Lung microvascular endothelial cell (primary cell): ENCODE measurements at places on chromosomes 2 and 18.

- DNase-seq: no peak
These were observed 32.6 kb upstream of the CPS1 start for GRCh38 chr2:210523650-210524289.

GRCh38 chr2:145114726-145115125 is 594.8 kb upstream of the ZEB2 start:
- no peak for DNase-seq

GRCh38 chr18:49376046-49376445 is 84.4 kb downstream of the DYM start:
- DNase-seq: no peak

DNA sequence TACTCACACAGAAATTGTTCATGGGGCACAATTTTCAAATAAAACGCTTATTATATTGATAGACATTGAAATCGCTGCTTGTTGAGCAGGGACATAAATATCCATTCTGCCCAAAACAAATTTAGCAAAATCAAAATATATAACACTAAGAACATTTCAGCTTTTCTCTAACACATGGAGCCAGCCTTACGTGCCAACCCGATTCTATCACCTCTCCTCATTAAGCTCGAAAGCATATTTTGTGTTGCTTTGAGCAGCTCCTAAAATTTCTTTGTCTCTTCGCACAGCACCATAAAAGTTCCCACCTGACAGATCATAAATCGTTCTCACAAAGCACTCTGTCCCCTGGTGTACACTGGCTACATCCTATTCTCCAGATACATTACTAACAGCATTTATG is 1034.4 kb upstream of the KLHL29 start:
- no peak for DNase-seq

DNA sequence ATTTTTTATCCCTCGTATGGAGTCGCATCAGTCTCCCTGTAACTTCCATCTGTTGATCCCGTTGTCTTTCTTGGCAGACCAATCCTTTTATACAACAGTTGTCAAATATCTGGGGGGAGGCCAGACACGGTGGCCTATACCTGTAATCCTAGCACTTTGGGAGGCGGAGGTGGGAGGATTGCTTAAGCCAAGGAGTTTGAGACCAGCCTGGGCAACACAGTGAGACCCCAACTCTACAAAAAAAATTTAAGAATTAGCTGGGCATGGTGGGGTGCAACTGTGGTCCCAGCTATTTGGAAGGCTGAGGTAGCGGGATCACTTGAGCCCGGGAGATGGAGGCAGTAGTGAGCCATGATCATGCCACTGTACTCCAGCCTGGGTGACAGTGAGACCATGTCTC is 2.0 kb downstream of the XRCC5 start:
- DNase-seq: no peak

- peak; percentile 6 for DNase-seq
These were observed 37.4 kb downstream of the AFF3 start for GRCh38 chr2:100104718-100105677.

DNA sequence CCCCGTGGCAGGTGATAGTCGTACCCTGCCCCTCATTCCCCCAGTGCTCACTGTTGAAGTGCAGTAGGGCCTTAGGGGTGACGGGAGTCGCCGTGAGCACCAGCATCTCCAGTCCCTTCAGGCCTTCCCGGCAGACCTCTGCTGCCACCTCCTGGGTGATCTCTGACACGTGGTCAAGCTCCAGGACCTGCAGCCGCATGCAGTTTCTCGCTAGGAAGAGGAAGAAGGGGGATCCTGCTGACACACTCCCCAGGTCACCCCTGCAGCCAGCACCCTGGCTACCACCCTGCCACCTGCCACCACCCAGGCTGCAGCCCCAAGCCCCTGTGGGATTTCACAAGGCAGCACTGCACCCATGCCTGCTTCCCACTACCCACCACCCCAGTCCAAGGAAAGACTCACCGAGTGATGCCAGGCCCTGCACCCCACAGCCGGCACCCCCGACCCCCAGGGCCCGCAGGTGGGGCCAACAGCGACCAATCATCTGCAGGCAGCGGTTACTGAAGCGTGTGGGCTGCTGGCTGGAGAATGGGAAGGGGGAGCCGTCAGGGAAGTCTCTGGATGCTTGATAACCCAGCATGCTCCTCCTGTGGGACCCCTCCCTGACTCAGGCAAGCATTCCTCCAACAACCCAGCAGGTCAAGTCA is 23.8 kb downstream of the FBXO41 start:
- DNase-seq: peak; percentile 80

DNA sequence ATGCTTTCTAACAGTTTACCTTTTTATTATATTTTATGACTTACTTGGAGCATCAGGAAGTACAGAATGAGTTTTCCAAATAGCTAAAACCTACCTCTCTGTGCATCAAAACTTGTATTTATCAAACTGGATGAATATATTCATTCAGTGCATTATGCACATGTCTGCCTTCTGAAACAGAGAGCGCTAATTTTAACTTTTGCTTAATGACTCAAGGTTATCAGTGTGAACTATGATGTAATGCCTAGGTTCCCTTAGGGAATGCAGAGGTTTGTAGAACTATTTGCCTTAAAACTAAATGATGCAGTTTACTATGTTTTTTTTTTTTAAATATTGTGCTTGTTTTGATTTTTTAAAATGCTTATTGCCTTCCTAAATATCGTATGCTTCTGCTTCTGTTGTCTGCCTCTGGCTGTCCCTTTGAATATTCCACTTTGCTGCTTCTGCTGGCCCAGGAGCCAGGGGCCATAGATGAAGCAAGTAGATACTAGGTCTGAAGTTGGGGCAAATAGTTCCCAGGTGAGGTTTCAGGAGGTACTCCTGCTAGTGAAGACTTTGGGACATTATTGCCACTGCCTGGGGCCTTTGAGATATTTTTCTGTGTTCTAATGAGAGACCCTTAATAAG is 16.5 kb downstream of the TMEM178A start:
- no peak for DNase-seq

- DNase-seq: no peak
These were observed 38.4 kb upstream of the MBP start for GRCh38 chr18:77170890-77171410.

DNA sequence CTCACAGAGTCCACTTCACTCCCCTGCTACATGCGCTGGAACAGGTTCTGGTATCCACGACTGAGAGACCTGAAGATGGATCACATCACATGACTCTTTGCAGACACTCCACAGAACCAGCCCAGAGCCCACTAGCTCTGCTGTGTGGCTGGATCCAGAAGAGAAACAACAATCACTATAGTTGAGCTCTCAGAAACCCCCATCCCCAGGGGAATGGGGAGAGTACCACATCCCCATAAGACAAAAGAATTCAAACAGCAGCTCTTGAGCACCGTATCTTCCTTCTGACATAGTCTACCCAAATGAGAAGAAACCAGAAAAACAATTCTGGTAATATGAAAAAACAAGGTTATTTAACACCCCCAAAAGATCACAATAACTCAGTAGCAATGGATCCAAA is 76.4 kb downstream of the ZSWIM2 start:
- no peak for DNase-seq

- no peak for DNase-seq
These were observed 321.5 kb upstream of the FSIP2 start for GRCh38 chr2:185417111-185417510.

DNA sequence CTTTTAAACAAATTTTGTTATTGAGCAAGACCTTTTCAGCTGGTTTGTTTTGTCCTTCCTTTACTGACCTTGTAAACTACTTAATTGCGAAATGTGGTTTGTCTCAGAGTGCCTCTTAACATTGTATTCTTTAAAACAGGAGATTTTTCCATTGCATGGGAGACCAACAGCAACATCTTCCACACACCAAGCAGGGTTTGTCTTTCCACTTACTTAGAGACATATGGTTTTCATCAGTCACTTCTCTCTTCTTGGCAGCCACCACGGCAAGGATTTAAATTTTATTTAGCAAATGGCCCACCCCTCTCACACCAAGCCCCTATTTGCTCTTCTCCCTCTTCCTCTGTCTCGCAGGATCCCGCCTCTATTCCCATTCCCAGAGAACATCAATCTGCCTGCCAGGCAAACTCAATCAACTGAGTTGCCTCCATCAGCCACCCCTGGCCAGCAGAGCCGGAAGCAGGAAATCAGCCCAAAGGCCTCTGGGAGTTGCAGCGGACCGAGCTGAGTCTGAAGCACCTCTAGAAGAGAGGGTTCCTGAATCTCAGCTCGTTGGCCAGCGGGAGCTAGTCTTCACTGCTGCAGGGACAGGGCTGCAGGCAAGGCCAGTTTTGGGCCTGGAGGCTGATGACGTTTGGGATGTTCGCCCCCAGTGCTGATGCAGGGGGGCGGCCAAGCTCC is 11.3 kb upstream of the CIB4 start:
- no peak for DNase-seq
